ENCODE measurements at places on chromosomes 5 and 9. TPM values are rescaled to one million over a fixed set of nuclear protein-coding genes. Genes with fewer than 3 reads are reported as not detected.

- DNase-seq: no peak
Observed at GRCh38 chr9:124493794-124494479, 13.3 kb downstream of the NR5A1 start.

- no peak for DNase-seq
Observed at GRCh38 chr5:6112538-6112937, 265.8 kb downstream of the MED10 start.

- no peak for DNase-seq
Observed at GRCh38 chr9:32486839-32487562, 39.0 kb downstream of the RIGI start.

DNA sequence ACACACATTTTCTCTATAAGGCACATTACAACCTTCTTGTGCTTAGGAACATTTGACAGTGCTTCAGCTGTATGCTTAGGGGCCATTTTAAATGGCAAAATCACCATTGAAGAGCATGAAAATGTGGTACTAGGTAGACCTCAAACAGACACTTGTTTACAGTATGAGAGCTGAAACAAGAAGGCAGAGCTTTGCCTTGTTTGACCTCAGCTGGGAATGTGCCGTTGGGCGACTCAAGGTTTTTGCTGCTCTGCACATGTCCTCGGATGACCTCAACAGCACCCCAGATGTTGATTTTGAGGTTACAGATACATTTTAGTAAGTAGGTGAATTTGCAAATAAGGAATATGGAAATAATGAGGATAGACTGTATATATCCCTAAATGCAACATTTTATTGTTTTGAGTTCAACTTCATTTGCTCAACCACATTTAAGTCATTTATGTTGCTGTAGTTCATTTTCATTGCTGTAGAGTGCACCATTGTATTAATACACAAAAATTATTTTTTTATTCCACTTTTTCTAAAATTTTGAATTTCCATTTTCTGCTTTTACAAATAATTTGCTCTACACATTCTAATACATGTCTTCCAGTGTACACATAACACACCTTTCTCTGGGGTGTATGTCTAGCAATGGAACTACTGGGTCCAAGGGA is 206.8 kb downstream of the NR3C1 start:
- DNase-seq: no peak

GRCh38 chr5:10619649-10620048 is 55.8 kb downstream of the ANKRD33B start:
- no peak for DNase-seq

- DNase-seq: no peak
Observed at GRCh38 chr5:103109277-103109676, 10.7 kb downstream of the GIN1 start.

DNA sequence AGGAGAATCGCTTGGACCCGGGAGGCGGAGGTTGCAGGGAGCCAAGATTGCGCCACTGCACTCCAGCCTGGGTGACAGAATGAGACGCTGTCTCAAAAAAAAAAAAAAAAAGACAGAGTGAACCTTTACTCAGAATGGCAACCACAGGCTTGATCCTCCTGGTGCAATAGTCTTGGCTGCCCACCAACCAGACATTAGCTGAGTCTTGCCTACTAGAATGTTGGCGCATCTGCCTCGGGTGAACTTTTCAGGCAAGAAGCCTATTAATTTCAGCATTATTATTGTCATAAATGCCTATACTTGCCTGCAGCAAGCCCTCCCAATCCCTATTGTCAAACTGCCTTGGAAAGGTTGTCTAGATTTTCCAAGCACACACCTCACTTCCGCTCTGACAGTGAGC is 4.2 kb downstream of the SERINC5 start:
- no peak for DNase-seq

DNA sequence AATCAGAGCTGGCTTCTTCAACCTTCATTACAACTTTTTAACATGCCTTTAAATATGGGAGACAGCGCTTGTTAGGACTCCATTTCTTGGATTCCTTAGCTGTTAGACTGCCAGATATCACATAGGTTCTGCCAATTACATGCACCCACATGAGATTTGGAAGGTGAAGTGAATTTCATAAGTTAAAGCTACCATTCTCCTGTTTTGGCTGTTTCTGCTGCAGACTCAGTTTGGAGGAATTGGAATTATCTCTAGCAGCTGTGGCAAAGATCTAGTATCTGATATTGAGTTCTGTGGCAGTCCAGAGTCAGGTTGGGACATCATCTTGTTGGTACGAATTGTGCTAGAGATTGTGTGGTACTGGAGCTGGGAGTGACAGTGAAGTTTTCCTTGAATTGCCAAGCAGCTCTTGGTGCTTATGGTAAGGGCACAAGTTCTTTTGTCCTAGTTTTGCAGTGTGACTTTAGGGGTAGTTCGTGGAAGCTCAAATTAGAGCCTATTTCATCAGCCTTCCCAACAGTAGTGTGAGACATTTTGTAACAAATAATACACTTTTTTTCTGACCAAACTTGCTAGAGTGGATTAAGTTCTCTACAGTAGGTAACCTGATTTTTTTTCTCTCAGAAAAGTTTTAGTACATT is 9.1 kb upstream of the PJA2 start:
- no peak for DNase-seq

GRCh38 chr9:74765481-74765971 is 122.2 kb downstream of the TRPM6 start:
- DNase-seq: no peak

Gene ADRA1B
- 0.14 TPM for total RNA-seq

Gene FGF10
- not detected for total RNA-seq

Gene EIF4E1B
- not detected for total RNA-seq

Gene SLC6A7
- total RNA-seq: not detected

Gene MAP1B
- total RNA-seq: 56.0 TPM

Gene KCNT1
- total RNA-seq: not detected
